ENCODE measurements at places on chromosomes 5 and 9.

DNA sequence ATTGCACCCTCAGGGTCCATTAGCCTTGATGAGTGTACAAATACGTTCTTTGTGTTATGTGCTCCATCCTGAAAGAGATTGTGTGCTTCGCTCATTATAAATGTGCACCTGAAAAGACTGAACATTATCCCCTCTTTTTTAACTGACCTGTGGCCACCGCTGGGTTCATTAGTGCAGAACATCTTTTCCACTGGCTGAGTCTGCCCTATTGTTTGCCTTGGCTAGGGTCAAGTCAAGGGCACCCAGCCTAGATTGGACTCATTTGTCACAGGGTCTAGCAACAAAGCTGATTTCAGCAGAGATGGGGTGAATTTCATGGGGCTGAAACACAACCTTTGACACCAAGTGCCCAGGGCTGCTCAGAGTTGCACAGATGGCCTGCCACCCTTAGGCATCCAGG lies 764.1 kb upstream of the ARRDC3 start:
- no peak for DNase-seq

DNA sequence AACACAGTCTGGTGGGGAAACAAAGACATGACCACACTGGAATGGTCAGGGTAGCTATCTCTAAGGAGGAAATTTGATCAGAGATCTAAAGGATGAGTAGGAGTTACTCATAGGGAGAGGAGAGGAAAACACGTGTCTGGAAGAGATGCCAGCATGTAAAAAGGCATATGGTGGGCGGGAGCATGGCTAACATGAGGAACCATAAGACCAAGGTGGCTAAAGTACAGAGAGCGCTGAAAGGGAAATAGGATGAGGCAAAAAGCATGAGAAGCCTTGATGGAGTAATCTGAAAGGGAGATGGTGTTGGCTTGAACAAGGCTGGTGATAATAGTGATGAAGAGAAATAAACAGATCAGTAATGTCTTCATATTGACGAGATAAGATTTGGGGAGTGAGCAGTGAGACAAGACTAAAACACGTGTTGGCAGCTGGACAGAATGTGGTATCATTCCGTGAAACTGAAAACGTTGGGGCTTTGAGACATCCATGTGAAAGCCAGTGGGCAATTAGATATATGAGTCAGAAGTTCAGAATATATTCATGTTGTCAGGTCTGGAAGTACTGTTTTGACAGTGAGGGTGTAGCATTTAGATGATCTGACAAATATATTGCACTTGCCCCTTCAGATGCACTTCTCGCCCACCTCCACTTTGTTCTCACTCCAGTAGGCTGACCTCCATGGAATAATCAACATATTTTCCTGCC lies 209.1 kb upstream of the KCNN2 start:
- DNase-seq: no peak

- DNase-seq: no peak
Observed at GRCh38 chr9:97563458-97564135, 62.1 kb downstream of the TMOD1 start.

- no peak for DNase-seq
Observed at GRCh38 chr9:18821788-18822187, 211.2 kb downstream of the SAXO1 start.

DNA sequence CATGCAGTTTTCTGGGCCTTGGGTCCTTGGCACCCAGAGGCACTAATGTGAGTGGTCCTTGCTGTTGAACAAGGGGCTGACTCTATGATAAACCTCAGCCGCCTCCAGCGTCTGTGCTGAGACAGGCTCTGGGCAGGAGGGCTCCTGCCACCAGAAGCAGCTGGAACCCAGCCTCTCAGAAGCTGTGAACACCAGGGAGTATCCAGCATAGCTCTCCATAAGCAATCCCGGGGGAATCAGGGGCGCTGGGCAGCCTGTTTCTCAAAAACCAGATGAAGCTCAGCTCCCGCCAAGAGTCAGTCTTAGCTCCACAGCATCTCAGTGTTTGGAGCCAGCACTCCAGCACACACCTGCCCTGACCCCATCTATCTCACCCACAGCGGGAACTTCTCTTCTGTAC lies 170.2 kb downstream of the HSPA4 start:
- DNase-seq: no peak

DNA sequence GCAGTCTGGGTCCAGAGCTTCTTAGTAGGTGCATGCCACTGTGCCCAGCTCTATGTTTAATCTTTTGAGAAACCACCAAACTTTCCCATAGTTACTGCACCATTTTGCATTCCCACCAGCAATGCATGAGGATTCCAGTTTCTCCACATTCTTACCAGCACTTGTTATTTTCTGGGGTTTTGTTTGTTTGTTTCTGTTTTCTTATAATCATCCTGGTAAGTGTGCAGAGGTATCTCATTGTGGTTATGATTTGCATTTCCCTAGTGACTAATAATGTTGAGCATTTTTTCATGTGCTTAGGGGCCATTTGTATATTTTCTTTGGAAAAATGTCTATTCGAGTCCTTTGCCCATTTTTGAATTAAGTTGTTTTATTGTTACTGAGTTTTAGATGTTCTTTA lies 11.4 kb downstream of the FOXE1 start:
- no peak for DNase-seq

DNA sequence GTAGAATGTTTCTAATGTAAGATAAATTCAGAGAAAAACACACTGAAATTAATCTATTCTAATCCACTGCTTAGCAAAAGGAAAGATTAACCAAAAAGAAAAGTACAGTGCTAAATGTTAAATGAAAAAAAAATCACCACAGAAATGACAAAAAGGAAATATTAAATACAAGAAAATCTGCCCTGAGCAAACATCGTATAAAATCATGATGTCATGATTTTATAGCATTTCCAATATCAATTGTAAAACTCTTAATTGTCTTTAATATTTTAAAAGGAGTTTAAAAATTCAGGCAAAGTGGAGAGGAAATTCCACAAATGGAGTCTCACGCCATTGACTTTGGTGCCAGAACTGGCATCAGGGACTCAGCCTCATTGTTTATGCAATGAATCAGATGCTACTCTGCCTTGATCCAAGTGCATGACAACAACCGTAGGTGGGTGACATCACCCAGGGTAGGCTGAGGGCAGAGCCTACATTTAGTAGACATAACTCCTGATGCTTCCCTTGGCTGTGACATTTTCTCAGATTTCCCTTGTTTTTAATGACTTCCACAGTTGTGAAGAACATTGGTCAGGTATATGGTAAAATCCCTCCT lies 696.8 kb downstream of the SEMA5A start:
- DNase-seq: no peak

DNA sequence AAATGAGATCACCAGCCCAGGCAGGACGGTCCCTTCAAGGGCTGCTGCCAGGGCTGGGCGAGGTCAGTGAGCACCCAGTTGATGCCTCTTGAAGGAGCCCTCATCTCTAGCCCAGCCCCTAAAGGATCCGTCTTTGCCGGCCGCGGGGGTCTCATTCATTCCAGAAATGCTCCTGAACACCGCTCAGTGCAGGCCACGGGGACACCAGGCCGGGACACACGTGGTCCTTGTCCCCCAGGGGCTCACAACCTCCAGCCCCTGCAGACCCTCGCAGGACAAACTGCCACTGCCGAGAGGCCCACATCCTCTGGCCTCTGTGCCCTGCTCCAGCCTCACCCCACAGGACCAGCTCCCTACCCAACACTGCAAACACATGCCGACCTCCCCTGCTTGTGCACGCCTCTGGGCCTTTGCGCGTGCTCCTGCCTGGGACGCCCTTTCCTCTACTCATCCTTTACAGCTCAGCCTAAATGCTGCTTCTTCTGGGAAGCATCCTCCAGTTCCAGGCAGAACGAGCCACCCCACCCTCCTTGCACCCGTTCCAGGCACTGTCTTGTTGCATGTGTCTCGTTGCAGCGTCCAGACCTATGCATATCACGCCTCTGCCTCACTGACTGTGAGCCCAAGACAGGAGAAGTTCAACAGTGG lies 10.3 kb upstream of the LAMC3 start:
- no peak for DNase-seq

DNA sequence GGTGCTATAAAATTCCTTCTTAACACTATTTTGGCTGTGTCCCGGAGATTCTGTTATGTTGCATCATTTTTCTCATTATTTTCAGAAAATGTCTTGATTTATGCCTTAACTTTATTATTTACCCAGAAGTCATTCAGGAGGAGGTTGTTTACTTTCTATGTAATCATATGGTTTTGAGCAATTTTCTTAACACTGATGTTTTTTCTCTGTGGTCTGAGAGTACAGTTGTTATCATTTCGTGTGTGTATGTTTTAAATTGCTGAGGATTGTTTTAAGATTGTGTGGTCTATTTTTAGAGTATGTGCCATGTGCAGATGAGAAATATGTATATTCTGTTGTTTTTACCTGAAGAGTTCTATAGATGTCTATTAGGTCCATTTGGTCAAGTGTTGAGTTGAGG lies 498.1 kb upstream of the ZNF608 start:
- no peak for DNase-seq

DNA sequence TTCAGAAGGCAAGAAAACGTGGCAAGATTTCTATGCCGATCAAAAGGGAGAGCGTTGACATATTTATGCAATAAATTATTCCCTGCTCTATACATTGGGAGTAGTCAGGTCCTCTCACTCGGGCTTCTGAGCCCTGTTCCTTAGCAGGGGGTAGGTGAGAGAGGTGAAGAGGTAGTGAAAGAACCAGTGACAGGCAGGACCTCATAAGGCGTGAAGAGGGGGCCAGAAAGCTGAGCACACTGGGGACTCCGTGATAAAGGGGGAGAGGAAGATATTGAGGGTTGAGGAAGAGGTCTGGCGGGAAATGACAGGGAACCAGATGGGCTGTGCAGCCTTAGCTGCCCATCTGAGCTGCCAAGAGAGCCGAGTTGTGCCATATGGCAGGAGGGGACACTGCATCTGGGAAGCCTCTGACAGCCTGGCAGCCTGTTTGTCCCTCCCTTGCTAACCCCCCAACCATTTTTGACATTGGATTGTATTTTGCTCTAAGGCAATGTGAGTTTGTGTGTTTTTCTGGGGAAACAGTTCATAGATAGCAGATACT lies 782 bp upstream of the CDC20B start:
- no peak for DNase-seq

GRCh38 chr5:38764937-38765391 lies 80.8 kb upstream of the OSMR start:
- DNase-seq: no peak

DNA sequence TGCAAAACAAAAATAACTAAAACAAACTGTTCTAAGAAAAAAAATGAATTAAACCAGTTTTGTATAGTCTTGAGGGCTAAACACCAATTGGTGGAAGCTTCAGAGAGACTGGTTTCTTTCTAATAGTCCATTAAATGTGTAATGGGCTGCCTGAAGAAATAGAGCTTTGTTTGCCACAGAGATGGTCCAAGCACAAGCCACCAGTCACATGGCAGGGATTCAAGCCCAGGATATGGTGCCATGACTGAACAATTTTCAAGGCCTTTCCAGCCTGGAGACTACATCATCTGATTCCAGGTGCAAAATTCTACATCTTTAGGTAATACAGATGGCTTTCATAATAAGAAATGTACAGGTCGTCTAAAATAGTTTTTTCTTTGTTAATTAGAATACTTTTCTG lies 355.3 kb downstream of the NR2F1-AS1 start:
- no peak for DNase-seq

DNA sequence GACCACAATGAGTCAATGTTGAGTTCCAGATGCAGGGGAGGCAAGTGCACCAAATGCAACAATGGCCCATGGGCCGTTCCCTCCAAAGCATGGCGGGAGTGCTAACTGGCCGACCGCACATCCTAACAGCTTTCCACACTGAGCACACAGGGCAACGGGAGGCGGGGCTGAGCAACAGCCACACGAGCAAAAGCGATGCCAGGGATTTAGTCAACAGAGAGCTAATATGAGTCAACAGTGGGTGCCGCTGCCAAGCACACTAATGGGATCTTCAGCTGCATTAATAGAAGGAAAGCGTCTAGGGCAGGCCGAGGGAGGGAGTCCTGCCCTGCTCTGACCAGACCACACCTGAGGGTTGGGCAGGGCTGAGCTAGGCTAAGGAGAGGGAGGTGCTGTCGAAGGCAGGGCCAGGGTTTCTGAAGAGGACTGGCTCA lies 4.6 kb downstream of the EPB41L4B start:
- DNase-seq: no peak
